HCT116 (cell line): ENCODE measurements at places on chromosomes 16 and 17.
A peak's percentile ranks its signal among the peaks of the same experiment; 100 is the strongest.

DNA sequence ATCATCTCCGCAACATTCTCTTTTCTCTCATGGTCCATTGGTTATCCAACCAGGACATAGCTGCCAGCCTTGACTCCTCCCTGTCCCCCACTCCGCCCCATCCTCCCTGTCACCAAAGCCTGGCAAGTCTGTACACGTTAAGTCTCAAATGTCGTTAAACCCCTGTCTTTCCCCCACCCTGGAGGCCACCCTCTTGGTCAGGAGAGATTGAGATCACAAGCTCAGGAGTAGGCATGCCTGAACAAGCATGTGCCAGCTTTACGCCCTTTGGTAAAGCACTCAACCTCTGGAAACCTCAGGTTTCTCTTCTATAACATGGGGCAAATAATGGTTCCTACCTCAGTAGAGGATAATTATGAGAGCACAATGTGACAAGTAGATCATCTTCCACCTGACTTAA lies 38.1 kb upstream of the CCL1 start:
- DNase-seq = no peak

GRCh38 chr17:4818276-4818675 lies 11.3 kb downstream of the PLD2 start:
- DNase-seq = no peak

GRCh38 chr16:77433146-77433545 lies 1.7 kb downstream of the ADAMTS18 start:
- DNase-seq = no peak

- no peak for DNase-seq
Measured at GRCh38 chr16:27928542-27928941, 135.0 kb downstream of the GSG1L start.

- DNase-seq = no peak
Measured at GRCh38 chr17:57236686-57237299, 19.5 kb upstream of the MSI2 start.

- no peak for DNase-seq
Measured at GRCh38 chr16:12539185-12539929, 264.3 kb downstream of the CPPED1 start.

DNA sequence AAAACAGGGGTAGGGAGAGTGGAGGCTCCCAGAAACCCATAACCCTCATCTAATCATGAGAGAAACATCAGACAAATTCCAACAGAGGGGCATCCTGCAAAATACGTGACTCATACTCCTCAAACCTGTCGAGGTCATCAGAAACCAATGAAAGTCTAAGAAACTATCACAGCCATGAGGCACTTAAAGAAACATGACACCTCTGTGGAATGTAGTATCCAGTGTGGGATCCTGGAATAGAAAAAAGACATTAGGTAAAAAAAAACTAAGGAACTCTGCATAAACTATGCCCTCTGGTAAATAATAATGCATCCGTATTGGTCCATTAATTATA lies 16.4 kb downstream of the CDH5 start:
- no peak for DNase-seq

DNA sequence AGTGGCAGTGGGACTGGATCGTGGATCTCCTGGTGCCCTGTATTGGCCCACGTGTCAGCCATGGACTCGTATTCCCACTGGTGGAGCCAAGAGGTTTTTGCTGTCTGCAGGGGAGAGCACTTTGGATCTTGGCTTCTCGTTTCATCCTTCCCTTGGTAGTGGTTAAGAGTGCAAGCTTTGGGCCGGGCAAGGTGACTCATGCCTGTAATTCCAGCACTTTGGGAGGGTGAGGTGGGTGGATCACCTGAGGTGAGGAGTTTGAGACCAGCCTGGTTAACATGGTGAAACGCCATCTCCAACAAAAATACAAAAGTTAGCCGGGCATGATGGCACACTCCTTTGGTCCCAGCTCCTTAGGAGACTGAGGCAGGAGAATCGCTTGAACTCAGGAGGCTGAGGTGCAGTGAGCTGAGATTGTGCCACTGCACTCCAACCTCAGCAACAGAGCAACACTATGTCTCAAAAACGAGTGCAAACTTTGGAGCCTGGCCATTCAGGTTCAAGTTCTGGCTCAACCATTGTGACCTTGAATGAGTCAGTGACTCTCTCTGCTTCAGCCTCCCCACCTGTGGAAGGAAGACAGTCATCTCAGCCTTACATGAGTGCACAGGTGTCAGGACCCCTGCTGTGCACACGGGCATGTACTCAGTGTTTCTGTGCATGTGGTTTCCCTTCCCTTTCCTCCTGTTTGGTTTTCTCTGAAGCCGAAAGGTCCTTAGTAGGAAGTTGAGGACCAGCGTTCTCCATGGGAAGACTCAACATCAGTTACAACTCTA lies 57.4 kb downstream of the PLCG2 start:
- DNase-seq = peak; percentile 59

GRCh38 chr16:70660672-70661350 lies 14.5 kb downstream of the IL34 start:
- DNase-seq = no peak

GRCh38 chr17:10875430-10875851 lies 37.6 kb upstream of the PIRT start:
- DNase-seq = no peak

DNA sequence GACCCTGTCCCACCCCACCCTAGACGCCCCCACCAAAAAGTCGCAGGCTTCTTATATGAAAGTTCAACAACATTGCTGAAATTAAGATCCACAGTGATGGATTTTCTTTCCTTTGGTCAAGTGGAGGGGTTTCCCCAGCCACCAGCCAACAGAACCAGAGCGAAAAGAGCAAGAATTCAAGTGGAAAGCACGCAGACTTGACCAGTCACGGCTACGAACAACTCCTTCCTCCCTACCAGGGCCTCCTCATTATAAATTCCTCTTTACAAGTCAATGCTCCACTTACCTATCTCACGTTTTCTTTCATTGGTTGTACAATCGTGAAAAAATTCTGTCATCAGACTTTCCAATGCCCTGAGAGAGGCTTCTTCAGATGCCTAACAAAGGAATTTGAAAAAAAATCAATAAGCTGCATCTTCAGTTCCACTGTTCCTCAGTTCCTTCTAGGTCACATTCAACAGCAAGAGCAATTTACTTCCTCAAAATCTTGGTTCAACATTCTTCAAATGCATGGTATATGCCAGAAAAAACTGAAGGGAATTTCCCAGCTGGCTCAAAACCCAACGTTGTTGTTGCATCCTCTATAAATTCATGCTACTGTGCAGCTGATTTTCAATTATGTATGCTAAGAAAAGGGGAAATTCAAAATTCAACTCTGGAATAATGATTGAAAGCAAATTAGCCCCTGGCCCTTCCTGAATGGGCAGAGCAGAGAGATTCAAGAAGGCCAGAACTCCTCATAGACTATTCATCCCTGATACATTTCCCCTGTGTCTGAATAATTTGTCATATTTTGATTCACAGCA lies 30.9 kb downstream of the XPO6 start:
- no peak for DNase-seq

- no peak for DNase-seq
Measured at GRCh38 chr17:77853191-77853977, 105.1 kb upstream of the TNRC6C start.

GRCh38 chr17:83091257-83092141 lies 12.1 kb downstream of the METRNL start:
- no peak for DNase-seq

DNA sequence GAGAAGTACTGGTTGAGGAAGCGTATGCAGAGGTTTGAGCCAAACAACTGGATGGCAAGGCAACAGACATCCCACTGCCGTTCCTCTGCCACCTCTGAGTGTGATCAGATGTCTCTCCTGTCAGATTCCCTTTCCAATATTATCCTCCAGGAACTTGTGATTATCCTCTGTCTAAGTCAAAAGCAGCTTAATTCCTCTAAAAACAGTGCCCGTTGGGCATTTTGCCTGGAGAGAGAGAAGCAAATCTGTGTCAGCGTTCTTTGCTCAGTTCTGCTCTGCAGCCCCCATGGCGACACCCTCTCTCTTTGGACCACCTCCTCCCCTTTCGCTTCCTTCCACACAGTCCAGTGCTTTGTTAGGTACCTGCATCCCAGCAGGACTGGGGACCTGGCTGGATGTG lies 56.1 kb upstream of the TBX2 start:
- DNase-seq = no peak

- DNase-seq = no peak
Measured at GRCh38 chr16:66802159-66802558, 775 bp upstream of the TERB1 start.

DNA sequence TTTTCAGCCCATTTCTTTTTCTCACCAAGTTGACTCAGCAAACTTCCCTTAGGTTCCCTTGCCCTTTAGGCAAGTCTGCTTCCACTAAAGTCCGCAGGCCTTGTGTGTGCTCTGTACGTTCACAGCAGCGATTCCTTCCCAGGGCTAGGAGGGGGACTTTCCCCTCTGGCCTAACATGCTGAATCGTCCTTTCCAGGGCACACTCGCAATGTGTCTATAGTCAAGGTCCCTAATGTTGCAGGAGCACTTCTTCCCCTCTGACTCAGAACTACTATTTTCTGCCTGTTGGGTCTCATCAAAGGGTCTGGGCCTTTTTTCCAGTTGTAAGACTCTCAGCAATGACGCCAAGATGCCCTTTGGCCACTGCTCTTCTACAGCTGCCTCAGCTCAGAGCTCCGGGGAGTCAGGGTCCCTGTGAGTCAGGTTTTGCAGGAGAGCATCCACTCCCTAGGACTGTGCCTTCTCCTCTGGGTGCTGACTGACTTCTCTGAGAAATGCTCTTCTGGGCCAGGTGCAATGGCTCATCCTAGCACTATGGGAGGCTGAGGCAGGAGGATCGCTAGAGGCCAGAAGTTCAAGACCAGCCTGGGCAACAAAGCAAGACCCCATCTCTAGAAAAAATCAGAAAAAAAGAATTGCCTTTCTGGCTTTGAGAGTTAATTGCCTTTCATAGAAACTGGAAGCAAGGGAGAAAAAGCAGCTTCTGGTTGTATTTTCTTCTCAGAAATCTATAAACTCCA lies 64.4 kb upstream of the TBX2 start:
- no peak for DNase-seq

DNA sequence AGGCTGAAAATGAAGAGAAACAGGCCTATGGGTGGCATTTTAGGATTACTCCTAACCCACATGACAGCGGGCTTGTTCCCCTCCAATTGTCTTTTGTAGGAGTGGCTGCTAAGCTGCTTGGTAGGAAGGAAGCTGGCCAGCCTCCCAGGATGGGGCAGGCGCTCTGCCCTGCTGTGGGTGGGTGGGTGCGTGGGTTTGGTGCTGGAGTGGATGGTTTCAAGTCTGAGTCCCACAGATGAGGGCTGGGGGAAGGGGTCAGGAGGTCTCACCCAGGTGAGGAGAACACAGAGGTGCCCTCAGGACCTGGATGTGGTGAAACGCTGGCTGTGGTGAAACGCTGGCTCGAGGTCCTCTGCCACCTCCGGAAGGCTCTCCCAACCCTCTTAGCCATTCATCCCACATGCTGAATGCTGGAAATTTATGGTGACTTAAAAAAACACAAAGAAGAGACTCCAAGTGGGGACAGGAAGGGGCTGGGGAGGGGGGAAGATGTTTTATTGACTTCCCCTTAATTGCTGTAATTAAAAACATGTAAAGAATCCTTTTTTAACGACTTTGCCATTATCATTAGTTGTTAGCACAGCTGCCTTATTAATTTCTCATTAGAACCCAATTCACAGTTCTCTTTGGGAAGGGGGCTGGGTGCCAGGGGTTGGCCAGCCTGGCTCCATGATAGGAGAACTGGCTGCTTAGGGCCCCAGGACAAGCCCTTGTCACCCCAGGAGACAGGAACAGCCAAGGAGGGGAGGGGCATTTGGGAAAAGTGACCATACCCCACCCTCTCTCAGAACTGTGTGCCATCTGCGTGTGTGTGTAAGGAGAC lies 153.5 kb upstream of the CDC42EP4 start:
- no peak for DNase-seq

DNA sequence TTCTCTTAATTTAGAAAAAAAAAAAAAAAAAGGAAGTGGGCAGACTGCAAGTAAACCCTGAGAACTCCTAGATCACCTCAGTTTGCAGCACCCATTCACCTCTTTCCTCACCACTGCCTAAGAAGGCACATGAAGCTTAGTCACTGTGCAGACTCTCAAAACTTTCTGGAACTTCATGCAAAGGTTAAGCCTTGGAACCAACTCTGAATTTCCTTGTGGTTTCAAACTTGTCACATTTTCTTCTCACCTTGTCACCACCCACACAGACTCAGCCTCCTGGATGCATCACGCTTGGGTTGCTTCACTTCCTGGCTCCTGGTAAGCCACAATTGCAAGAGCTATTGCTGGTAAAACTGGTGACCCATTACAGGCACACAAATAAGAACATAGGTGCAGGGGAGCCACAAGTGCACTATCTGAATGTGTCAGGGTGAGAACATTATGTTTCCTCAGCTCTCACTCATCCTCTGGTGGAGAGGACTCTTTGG lies 15.0 kb upstream of the CPD start:
- no peak for DNase-seq

GRCh38 chr17:63358111-63358839 lies 87.8 kb downstream of the CYB561 start:
- DNase-seq = no peak

- DNase-seq = no peak
Measured at GRCh38 chr16:82567175-82567574, 59.6 kb upstream of the CDH13 start.

GRCh38 chr16:1297018-1297696 lies 12.3 kb upstream of the UBE2I start:
- DNase-seq = peak; percentile 92

DNA sequence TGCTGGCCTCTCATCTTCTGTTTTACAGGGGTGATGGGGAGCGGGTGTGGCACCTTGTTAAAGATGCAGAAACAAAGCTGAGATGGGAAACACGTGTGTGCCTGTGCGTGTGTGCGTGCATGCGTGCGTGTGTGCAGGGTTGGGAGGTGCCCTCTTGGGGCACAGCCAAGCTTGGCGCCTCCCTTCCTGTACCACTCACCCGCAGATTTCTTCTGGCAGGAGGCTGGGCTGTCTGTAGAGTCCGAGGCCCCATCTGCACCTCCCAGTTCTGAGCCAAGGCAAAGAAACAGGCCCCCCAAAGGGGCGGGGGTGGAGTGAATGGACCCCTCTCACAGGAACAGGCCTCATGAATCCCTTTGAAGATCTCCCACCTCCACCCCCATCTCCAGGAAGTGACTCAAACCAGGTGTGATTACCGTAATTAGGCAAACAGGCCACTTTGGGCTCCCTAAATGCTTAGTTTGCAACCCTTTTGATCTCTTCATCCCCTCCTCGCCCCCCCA lies 20.9 kb downstream of the TNS4 start:
- no peak for DNase-seq

DNA sequence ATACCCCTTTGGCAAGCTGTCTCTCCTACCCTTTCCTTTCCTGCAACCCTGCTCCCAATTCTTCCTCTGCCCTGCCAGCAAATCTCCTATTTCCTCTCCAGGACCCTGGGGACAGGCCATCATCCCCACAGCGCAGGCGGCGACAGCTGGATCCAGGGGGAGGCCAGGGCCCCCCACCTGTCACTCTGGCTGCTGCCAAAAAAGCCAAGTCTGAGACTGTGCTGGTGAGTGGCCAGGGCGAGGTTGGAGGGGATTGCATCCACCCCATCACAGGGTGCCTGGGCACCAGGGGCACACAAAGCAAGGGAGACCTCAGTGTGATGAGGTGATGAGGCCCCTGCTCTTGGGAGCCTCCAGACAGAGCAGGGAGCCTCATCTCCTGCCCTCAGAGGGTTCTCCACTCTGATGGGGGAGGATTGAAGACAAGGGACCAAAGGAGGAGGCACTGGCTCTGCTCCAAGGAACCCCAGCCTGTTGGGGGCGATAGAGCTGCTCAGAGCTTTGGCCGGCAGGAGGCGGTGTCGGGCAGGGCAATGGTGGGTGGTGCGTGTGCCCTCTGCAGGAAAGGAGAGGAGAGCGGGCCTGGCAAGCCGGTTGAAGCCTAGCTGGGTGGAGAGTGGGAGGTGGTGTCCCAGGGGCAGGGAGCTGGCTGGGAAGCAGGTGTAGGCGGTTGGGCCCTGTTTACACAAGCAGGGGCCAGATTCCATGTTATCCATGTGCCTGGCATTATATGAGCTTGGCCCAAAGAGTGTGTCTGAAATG lies 15.6 kb upstream of the PDK2 start:
- peak; percentile 65 for DNase-seq
